ENCODE measurements at places on chromosomes 13 and 19.

GRCh38 chr13:102399791-102400674 is 1.8 kb downstream of the FGF14 start:
- peak; percentile 55 for DNase-seq

DNA sequence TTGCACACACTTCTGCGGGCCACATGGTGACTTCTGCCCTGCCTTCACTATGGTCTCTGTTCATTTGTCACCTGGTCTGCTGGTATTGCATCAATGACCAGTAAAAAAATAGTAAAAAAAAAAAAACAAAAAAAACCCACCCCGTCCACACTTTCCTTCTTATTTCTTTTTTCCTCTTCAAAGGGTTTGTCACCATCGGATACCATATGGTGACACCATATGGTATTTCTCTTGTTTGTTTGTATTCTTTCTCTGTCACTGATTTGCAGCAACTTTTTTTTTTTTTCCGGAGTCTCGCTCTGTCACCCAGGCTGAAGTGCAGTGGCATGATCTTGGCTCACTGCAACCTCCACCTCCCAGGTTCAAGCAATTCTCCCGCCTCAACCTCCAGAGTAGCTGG is 26.2 kb upstream of the OR7C2 start:
- no peak for DNase-seq

DNA sequence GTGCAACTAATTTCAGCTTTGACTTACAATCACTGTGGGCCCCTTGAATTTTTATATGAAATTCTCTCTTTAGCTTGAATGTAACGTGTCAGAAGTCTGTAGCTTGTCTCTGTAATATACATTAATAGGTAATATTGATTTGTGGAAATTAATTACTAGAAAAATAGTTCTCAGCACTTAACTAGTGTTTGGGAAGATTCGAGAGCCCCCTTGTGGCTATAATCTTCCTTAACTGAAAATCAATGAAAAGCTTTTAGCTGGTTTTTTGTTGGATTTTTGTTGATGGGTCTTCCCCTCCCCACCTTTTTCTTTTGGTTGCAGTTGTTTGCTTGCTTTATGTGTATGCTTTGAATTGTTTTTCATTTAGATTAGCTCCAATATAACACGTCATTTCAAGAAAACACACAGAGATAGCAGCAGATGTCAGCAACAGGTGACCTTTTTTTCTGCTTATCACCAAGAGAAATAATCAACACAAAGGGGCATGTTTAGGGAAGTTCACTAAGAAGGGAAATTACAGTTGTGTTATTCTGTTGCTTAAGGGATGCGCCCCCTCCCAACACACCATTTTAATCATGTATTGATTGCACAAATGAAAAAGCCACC is 176.8 kb downstream of the OXGR1 start:
- peak; percentile 62 for DNase-seq

GRCh38 chr13:59997976-59998375 is 165.8 kb downstream of the DIAPH3 start:
- DNase-seq, result no peak
